ENCODE measurements at places on chromosomes 6 and 20.

GRCh38 chr20:50510706-50511542 lies 741 bp downstream of the PTPN1 start:
- no peak for DNase-seq

DNA sequence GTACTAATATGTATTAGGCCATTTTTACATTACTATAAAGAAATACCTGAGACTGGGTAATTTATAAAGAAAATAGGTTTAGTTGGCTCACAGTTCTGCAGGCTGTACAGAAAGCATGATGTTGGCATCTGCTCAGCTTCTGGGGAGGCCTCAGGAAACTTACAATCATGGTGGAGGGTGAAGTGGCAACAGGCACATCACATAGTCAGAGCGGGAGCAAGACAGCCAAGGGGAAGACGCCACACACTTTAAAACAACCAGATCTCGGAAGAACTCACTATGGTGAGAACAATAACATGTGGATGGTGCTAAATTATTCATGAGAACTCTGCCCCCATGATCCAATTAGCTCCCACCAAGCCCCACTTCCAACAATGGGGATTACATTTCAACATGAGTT lies 41.3 kb upstream of the CEP162 start:
- no peak for DNase-seq

- DNase-seq = no peak
Observed at GRCh38 chr6:17679726-17680125, 27.0 kb downstream of the NUP153 start.

- peak; percentile 28 for DNase-seq
Observed at GRCh38 chr6:143674483-143675381, 3.0 kb upstream of the PHACTR2 start.

DNA sequence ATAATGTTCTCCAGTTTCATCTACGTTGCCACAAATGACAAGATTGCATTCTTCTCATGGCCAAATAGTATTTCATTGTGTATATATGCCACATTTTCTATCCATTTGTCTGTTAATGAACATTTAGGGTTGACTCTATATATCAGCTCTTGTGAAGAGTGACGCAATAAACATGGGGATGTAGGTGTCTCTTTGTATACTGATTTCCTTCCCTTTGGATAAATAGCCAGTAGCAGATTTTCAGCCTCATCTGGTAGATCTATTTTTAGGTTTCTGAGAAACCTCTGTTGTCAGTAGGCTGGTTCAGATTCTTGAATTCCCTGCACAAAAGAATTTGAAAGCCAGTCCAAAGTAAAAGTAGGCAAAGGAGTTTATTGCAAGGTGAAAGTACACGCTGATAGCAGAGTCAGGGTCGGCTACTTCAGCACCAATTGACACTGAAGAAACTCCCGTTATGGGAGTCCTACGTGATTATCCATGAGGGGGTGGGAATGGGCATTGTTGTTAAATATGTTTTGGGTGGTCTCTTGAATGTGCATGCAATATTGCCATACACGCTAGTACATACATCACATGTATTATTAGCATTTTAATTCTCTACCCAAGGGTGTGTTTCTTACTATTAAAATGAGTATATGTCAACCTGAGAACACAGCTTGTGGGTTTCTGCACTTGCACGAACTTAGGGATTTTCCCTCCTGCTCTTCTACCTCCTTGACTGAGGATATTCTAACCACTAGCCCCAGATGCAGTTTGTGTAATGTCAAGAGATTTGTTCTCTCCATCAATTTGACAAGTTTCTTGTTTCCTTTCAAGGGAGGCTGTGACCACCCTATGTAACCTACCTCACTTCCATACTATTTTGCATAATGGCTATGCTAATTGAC lies 14.4 kb upstream of the SLC17A2 start:
- no peak for DNase-seq

DNA sequence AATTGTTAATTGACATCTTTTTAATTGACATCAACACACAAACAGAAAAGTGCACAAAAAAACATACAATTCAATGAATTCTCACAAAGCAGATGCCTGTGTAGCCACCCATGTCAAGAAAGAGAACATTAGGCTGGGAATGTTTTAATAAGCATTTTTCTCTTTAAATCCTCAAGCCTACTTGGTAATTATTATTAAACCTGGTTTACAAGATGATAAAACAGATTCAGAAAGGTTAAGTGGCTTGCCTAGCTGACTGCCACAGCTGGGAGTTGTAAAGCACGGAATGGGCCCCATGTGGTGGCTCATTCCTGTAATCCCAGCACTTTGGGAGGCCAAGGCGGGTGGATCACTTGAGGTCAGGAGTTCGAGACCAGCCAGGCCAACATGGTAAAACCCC lies 90.0 kb upstream of the AKAP12 start:
- no peak for DNase-seq

Measured in IMR-90 (cell line).